ENCODE measurements at places on chromosomes 3 and 15.

GRCh38 chr3:172859041-172859440 is 108.5 kb downstream of the ECT2 start:
- no peak for DNase-seq

- DNase-seq = no peak
Observed at GRCh38 chr15:49115062-49115461, 40.3 kb downstream of the COPS2 start.

DNA sequence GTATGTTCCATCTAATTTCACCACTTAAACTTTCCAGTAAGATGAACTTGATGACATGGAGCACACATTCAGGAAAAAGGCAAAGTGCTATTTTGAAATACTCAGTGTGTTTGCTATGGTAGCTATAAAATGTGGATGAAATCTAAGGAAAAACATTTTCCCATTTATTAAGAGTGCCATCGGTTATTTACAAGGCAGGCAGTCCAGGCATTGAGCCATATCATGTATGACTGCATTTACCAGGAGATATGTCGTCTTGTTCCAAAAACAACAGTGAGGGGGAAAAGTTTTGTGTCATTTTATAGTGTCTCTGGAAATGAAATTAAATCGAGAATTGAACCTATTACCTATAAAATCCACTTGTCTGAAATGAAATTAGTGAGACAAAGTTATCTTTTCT is 13.7 kb downstream of the ANXA2 start:
- no peak for DNase-seq

DNA sequence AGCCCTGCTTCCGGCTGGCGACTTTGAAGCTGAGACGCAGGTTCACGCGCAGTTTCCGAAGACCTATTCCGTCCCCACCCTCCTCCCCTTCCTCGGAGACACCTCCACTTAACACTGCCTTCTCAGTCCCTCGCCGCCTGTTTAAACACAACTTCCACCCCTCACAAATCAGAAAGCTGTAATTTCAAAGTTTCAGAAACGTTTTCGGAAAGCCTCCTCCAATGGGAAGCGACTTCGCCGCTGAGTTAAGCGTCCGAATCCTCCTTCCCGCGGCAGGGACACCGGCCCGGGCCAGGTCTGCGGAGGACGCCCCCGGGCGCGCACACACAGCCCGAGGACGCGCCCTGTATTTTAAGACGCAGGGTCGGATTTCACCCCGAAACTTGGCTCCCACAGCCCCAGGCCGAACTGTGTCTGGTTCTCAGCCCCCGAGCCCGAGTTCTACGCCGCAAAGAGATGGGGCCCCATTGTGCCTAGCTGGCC is 559 bp upstream of the LRRN1 start:
- peak; percentile 60 for DNase-seq

- DNase-seq = no peak
Observed at GRCh38 chr3:197456261-197457091, 99.3 kb downstream of the BDH1 start.

- DNase-seq = no peak
Observed at GRCh38 chr3:175222356-175222755, 363.2 kb downstream of the NAALADL2 start.

GRCh38 chr3:2947536-2947935 is 162.6 kb downstream of the IL5RA start:
- no peak for DNase-seq

- DNase-seq = no peak
Observed at GRCh38 chr3:63061449-63061848, 186.2 kb upstream of the CADPS start.

GRCh38 chr3:126816986-126817777 is 113.1 kb downstream of the CHCHD6 start:
- no peak for DNase-seq

- no peak for DNase-seq
Observed at GRCh38 chr3:149620291-149621020, 37.4 kb downstream of the WWTR1 start.

DNA sequence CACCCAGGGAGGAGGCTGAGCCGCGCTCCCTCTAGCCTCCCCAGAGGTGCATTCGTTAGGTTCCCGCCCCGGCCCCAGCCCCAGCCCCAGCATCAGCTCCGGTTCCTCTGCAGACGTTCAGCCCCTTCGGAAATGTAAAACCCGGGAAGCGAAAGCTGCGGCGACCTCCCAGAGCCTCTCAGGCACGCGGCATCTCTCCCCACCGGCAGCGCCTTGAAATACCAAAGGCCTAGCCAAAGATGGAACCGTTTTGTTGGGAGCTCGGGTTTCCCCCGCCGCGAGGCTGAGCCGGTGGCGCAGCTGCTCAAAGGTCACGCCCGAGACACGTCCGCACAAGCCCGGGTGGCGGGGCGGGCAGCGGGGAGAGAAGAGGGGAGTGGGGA is 77.8 kb upstream of the HES1 start:
- DNase-seq = no peak

DNA sequence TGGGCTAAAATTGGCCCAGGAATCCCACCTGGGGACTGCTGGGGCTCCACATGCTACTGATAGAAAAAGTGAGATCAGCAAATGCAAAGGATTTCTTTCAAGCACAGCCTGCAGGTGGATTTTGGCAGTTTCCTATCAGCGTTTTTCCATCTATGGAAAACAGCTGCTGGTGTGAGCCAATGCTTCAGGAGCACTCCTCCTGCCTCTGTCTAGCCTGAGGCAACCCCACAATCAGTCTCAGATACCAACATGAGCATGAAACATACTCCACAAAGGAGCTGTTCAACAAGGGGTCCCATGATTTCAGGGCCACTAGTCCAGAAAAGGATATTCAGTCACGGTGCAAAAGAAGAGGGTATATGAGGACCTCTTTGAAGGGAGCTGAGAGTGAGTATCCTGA is 311.5 kb upstream of the THBS1 start:
- DNase-seq = no peak

DNA sequence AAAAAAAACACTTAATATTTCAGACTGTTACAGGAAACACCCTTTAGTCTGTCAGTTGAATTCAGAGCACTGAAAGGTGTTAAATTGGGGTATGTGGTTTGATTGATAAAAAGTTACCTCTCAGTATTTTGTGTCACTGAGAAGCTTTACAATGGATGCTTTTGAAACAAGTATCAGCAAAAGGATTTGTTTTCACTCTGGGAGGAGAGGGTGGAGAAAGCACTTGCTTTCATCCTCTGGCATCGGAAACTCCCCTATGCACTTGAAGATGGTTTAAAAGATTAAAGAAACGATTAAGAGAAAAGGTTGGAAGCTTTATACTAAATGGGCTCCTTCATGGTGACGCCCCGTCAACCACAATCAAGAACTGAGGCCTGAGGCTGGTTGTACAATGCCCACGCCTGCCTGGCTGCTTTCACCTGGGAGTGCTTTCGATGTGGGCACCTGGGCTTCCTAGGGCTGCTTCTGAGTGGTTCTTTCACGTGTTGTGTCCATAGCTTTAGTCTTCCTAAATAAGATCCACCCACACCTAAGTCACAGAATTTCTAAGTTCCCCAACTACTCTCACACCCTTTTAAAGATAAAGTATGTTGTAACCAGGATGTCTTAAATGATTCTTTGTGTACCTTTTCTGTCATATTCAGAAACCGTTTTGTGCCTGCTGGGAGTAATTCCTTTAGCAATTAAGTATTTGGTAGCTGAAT is 17.9 kb downstream of the TMEM43 start:
- peak; percentile 77 for DNase-seq

DNA sequence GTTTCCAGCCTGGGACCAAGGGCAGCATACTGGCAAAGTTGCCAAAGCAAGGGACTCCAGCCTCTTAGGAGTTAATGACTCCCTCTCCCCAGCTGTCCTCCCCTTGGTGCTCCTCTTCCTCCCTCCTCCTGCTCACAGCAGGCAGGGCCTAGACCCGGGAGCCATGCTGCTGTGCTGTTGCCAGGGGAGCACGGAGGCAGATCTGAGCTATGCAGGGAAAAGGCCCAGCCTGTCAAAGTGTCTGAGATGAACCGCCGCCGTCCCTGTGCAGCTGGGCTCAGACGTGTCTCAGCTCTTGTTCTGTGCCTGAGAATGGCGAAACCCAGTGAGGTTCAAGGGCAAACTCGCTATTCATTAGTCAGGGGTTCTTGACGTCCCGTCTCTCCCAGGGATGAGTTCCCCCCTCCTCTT is 60.8 kb upstream of the POLG start:
- no peak for DNase-seq

DNA sequence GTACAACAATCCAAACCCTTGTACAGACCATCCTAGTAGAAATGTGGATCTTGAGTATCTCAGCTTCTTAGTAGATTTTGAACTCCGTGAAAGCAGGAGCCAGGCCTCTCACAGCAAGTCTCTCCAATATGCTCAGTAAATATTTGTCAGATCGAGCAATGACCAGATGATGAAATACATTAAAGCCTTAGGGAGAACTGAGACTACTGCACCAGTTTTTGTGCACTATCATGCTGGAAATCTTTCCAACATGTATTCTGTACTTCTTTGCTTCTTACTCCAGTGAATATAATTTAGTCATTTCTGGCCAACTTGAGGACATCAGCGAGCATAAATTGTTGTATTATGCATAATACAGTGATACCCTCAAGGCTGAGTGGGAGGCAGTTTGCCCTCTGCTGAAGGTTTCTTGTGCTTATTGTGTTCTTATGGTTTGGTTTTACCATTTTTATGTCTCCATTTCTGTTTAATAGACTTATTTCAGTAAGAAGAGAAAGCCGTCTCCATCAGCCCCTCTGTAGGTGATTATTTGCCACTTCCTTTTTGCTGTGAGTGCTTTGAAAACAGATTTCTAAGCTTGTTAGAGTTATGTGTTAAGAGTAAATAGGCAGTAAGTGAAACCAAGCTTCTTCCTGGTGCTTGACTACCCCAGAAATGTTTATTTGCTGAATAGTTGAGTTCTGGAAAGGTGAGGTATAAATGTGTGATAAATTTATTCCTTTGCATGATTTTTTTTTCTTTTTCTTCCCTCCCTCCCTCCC is 147.1 kb downstream of the PGPEP1L start:
- peak; percentile 37 for DNase-seq

- peak; percentile 18 for DNase-seq
Observed at GRCh38 chr3:107271787-107272387, 105.4 kb upstream of the CCDC54 start.

DNA sequence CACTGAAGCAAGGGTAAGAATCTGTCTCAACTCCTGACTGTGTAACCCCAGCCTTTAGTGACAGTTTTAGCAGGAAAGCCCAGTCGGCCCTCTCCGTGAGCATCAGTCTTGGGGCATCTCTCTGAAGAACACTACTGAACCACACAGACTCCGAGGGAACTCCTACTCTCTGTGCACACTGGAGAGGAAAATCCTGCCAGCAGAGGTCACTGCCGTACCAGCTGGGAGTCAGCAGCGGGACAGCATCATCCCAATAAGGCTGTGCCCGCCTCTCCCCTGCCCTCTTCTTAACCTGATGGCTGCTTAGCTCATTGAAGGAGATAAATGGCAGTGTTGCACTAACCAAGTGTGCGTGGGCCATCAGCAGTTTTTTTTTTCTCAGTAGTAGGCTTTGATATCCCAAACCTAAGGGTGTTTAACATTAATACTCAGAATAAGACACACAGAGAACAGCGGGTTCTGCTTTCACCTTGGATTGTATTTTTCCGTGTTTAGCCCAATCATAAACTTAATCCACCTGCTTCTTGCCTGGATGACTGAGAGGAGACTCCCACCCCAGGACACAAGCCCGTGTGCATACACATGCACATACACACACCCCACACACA is 26.6 kb upstream of the RASA2 start:
- DNase-seq = peak; percentile 75

DNA sequence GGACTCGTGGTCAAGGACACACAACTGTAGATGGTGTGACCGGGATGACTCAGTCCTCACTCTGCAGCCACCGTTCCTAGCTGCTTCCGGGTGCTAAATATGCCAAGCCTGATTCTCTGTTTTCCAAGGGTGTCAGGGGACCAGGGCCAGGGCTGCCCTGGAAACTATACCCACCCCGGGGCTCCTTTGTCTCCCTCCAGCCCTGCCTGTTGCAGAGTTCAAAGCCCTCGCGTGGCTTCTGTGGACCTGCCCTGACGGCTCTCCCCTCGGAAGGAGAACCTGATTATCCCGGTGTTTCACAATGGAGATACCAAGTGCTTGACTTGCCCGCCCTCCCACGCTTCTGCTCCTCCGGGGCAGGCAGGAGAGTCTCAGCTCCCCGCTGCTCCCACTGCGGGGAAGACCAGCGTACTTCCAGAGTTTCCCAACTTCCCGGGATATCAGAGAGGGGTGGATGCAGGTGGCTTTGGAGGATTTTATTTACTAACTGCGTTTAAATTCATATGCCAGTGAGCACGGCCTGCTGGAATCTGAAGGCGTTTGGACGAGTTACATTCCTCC is 125.0 kb downstream of the ASB7 start:
- no peak for DNase-seq

GRCh38 chr15:85710340-85710842 is 84.3 kb downstream of the KLHL25 start:
- no peak for DNase-seq

DNA sequence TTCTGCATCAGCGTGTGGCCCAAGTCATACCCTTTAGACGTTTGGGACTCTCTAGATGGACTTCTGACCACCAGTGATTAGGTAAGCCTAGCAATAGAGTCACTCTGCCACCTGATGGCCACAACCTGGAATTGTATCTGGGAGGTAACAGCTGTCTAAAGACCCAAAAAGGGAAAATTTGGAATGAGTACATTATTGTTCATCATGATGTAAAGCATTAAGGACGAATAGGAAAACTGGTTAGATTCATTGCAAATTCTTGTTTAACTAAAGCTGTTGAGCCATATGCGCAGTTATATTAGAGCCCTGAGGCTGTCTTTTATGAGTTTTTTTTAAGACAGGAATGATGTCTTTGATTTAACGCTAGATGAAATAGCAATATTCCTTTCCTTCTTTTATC is 63.6 kb downstream of the FAM81A start:
- no peak for DNase-seq

DNA sequence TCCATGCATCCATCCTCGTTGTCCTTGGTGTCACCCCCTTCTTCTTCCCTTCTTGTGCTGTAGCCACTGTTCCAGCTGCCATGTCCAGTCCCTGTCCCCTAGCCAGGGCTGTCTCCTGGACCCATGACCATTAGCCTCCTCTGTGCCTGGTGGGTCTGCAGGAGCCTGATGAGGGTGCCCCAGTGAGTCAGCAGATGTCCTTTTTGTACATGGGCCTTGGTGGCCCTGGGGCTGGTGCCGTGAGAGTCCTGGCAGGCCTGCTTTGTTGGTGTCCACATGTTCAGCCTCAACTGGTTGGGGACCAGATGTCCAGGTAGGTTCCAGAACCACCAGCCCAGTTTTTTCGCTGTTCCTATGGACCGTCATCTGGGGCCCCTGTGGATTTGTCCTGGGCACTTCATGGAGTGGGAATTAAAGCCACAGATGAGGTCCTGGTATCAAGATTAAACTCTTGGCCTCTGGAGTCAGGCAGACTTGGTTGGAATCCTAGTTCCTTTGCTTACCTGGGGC is 66.1 kb downstream of the FBLN2 start:
- no peak for DNase-seq

DNA sequence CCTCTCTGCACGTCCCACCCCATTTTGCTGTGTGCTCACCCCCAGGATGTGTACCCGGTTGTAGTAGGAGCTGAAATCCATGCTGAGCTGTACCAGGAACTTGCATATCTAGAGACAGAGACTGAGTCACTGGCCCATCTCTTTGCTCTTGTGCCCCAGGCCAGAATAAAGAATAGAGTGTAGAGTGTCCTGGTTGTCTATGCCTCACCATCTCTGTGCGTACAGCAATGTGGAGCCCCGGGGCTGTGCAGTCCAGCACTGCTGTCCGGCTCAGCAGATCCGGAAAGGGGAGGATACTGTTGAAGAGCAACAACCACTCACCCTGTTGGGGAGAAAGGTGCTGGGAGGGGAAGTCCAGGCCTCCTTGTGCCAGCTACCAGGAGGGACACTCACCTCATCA is 2.6 kb downstream of the DALRD3 start:
- no peak for DNase-seq
